Tongue (tissue), 3 donors: ENCODE measurements at places on chromosomes 4 and X. TPM values are rescaled to one million over a fixed set of nuclear protein-coding genes. Genes with fewer than 3 reads are reported as not detected.
A peak's percentile ranks its signal among the peaks of the same experiment; 100 is the strongest.

GRCh38 chrX:132426695-132427281 is 62.0 kb downstream of the MBNL3 start:
- DNase-seq = no peak

DNA sequence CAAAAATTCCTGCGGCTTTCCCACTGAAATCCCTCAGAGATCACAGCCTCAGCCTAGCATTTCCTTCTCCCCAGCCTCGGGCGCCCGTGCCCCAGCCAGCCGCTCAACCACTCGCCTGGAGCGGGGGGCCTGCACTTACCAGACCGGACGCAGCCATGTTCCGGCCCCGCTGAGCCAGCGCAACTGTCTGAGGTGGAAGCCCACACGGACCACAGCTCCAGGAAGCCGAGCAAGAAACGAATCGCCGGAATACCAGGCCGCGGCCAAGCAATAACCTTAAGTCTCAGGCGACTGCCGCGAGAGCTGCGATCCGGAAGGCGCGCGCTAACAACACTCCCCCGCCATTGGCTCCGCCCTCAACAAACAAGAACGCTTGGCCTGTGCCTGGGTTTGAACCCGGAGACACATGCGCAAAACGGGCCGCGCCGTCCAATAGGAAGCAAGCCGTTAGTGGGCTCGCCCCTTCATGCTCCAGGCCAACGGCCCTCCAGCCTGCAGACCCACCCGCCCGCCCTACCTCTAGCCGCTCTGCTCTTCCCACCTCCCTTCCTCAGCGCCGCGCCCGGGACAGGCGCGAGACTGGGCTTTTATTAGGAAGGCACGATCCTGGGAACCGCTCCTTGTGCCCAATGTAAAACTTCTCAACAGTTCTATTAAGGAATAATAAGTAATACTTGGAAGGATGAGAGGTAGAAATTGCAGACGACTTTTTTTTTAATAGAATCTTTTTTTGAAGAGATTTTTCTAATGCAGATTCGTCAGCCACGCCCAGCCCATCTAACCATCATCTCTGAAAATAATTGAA is at the start of gene CENPC:
CENPC (minus strand) TSS at position 305 of the 805 bp plus-strand sequence; CDS start at position 157, 148 bp downstream.
- DNase-seq = peak; percentile 99

DNA sequence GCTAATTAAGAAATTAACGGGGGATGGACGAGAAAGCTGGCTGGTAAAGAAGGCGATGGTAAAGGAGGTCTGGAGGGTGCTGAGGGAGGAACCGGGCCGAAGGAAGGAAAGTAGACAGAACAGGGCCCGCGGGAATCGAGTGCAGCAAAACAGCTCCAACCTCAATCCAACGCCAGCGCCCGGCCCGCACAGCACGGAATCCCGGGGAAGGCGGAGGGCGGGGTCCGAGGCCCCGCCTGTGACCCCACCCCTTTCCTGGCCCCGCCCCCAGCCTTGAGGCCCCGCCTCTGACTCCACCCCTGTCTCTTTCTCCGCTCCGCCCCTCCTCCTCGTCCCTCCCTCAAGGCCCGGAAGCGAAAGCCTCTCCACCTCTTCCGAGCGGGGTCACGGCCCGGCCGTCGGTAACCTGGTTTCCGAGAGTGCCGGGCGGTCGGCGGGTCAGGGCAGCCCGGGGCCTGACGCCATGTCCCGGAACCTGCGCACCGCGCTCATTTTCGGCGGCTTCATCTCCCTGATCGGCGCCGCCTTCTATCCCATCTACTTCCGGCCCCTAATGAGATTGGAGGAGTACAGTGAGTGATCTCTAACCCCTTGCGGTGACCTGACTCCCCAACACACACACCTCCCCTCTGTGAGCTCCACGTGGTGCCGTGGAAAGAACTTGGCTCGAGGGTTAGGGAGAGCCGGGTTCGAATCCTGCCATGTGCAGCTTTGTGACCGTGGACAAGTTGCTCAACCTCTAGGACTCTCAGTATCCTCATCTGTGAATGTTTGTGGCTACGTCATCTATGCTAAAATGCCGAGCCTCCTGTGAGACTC is at the start of gene SMIM20:
SMIM20 (plus strand) TSS at position 370 of the 819 bp plus-strand sequence; CDS start at position 464, 94 bp downstream.
- peak; percentile 95 for DNase-seq

- DNase-seq = no peak
Measured at GRCh38 chr4:145760176-145760575, 80.2 kb downstream of the C4orf51 start.

Gene L1CAM
- 17.5 TPM for total RNA-seq

Gene CT45A3
- not detected for total RNA-seq

DNA sequence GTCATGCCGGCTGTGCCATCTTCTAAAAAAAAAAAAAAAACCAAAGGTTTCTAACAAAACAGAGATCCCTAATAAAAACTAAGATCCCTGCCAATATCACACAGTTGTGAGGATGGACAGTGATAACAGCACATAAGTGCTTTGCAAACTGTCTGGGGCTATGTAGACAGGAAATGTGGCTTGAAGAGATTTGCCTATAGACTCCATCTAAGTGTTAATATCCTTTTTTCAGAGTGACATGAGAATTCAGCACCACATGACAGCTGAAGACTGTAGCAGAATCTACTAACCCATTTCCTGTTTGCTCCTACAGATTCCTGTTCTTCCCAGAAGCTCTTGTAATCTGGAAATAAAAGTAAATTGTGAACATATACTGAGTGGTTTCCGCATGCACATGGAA is 215.4 kb downstream of the KDR start:
- DNase-seq = no peak

- DNase-seq = no peak
Measured at GRCh38 chrX:9222299-9222698, 188.4 kb upstream of the FAM9B start.

Gene GC
- not detected for total RNA-seq

DNA sequence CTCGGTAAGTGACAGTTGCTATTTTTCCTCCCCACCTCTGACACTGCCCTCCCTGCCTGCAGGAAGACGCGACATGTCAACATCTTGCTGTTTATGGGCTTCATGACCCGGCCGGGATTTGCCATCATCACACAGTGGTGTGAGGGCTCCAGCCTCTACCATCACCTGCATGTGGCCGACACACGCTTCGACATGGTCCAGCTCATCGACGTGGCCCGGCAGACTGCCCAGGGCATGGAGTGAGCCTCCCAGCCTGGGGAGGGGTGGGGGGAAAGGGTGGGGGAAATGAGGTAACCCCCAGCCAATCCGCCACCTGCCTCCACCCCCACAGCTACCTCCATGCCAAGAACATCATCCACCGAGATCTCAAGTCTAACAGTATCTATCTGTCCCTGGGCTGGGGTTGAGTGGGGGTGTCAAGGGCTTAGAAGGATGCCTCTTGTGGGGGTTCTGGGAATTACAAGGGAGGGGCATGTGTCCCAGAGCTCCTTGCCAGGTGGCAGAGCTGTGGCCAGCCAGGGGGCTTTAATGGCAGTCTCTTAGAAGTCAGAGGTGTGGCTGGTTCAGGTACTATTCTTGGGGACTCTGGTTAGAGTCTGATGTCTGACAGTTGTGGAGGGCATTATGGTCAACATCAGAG is 7.8 kb downstream of the ARAF start:
- no peak for DNase-seq

DNA sequence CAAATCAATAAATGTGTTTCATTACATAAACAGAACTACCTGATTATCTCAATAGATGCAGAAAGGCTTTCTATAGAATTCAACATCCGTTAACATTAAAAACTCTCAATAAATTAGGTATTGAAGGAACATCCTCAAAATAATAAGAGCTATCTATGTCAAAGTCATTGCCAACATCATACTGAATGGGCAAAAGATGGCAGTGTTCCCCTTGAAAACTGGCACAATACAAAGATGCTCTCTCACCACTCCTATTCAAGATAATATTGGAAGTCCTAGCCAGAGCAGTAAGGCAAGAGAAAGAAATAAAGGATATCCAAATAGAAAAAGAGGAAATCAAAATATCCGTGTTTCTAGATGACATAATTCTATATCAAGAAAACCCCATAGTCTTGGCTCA is 466.4 kb downstream of the MAGEE1 start:
- DNase-seq = no peak

Gene GABRG1
- total RNA-seq = not detected

Gene SLIT2
- total RNA-seq = 16.3 TPM

- DNase-seq = no peak
Measured at GRCh38 chr4:82896755-82897154, 3.8 kb upstream of the THAP9 start.

DNA sequence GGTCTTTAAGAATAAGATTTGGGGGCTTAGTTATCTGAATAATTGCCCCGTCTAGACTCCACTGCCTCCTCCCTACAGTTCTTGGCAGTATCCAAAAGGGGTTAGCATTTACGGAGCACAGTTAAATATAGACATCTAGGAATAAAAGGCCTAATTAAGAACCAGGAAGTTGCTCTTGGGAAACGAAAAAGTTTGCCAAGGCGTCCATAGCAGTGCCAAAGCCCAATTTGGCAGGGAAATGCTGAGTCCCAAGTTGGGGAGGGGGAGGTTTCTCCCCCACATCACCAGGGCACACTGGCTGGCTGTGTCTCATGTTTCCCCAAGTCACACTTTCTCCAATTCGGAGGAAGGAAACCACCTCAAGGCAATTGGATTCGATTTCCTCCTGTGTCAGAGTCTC is 338.7 kb downstream of the FBXW7 start:
- DNase-seq = peak; percentile 12
